ENCODE measurements at places on chromosomes 3 and 15.
A peak's percentile ranks its signal among the peaks of the same experiment; 100 is the strongest.

DNA sequence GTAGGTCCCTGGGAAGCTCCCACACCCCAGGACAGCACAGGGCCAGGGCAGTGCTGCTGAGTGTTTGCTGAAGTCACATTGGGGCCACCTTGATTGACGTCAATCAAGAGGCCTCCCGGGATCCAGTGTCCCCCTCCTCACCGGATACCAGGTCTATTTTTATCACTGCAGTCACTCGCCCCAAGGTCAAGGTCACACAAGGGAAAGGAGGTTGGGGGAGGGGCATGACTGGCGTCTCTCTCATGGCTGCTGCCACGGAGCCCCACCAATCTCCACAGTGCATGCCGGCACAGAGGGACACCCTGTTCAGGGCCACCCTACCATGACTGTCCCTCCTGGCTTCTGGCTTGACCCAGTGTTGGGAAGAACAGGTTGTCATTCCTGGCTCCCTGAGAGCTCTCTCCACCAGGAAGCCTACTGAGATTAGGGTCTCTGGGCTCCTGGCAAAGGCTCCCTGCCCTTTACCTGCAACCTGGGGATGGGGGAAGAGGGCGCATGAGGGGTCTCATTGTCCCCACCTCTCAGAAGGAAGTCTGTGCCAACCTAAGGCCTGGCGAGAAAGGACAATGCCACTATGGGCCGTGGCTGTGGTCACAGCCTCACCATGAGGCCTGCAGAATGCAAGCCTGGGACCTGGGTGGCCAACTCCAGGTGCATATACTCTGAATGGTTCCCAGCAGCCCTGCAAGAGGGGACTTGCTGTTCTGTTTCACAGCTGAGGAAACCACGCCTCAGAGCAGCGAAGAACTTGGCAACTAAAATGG lies 1.5 kb downstream of the MYL3 start:
- DNase-seq = no peak

DNA sequence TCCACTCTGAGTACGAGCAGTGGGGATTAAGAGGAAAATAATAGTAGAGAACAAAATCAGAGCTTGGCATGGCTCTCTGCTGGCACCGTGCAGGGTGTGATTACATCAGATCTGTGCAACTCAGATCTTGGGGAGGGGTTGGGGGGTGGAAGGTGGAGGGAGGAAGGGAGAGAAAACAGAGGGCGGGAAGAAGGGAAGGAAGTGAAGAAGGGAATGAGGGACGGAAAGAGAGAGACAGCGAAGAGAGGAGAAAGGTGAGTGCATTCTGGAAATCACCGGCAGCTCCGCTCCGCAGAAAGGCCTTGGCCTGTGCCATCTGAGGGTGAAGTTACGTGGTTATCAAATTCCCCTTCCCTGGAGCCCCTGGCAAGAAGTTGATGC lies 31.0 kb upstream of the ADAMTS17 start:
- no peak for DNase-seq

DNA sequence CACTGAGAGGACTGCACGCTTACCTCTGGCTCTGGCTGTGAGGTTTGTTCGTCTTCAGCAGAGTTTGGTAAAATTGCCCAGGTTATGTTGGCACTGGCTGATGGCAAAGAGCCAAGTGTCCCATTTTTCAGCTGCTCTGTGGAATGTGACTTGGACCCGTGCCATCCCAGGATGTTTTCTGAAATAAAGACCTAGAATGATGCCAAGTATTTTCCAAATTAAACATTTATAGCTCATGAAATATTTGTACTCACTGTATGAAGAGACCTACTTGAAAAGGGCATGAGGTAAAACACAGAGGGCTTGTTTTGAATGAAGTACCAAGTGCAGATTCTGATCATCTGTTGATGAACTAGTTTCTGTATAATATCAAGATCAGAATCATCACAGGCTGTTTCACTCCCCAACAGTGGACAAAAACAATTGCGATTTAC lies 200.5 kb downstream of the STT3B start:
- no peak for DNase-seq

GRCh38 chr3:4755566-4755965 lies 223.7 kb upstream of the BHLHE40 start:
- DNase-seq = no peak

DNA sequence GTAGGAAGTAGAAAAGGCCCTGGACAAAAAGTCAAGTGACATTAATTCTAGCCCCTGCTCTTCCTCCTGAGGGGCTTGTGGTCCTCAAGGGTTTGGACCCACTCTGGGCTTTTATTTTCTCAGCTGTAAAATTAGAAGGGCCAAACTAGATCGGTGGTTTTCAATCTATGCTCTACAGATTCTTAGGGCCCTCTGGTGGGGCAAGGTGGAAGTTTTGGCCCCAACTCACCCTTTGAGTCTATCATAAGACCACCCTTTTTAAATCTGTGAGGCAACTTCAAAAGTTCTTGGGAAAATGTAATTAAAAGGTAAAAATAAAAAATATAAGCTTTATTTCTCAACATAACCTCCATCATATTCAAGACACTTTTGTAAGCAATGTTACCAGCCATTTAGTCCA lies 25.6 kb upstream of the CFAP161 start:
- no peak for DNase-seq

- DNase-seq = no peak
Measured at GRCh38 chr15:63301088-63301487, 23.7 kb downstream of the APH1B start.

GRCh38 chr3:29972320-29972993 lies 633.9 kb upstream of the TGFBR2 start:
- DNase-seq = peak; percentile 80

GRCh38 chr3:78665776-78666469 lies 1101.9 kb downstream of the ROBO1 start:
- no peak for DNase-seq

DNA sequence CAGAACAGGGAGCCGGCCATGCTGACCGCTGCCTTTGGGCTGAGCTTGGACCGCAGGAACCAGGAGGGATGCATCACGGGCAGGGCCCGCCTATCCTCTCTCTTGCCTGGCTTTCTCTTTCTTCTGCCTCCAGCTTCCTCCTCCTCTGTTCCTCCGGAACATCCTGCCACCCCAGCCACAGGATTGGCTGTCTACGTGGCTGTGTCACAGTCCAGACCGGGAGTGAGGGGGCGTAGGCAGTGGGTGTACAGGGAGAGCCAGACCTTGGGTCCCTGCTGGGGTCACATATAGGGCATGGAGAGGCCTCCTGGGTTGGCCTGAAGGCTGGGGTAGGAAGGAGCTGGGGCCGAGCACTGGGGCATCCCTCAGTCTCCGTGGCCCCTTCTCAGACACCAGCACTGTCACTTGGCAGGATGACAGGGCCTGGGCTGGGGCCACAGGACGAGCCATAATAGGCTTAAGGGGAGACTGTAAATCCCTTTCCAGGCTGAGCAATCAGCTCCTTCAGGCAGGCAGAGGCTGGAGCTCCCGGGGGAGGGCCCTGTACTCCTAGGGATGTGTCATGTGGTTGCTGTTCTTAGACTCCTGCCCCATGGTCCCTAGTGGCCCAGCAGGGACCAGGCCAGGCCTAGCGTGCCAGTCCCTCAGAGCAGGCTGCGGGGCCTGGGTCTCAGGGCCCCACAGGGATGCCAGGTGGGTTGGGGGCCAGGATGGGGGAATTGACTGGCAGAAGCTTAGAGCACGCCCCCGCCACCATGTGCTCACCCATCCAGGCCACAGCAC lies 25.4 kb downstream of the LINGO1 start:
- no peak for DNase-seq

GRCh38 chr3:4497005-4497692 lies 4.0 kb downstream of the ITPR1 start:
- DNase-seq = no peak

DNA sequence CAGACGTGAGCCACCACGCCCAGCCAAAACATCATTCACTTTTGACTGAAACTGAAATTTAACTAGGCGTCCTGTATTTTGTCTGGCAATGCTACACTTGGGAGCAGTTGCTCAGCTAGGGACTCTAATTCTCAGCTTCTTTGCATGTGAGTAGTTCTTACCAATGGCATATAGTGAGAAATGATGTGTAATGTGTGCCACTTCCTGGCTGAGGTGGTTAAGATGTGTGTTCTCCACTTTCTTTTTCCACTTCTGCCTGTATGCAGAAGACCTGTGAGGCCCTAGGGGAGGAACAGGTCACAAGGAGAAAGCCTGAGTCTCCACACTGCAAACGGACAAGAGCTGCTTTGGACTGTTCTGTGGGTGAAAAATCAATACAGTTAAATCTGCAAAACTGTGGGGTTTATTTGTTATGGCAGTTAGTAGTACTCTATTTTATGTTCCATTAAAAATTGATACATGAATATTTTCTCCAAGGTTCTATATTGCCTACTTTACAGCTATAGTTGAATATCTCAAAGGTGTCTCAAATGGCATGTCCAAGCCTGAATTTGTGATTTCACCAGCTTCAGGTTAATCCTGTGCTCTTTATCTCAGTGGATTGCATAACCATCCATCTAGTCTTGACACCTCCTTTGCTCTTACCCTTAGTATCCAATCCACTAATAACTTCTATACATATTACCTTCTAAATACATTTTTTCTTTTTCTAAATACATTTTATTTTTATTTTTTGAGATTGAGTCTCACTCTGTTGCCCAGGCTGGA lies 59.3 kb downstream of the NR1D2 start:
- DNase-seq = no peak

- DNase-seq = no peak
Measured at GRCh38 chr3:154398084-154398967, 31.7 kb downstream of the GPR149 start.

GRCh38 chr3:97899331-97899730 lies 72.9 kb downstream of the RIOX2 start:
- no peak for DNase-seq
